ENCODE measurements at places on chromosomes 13 and 19.

GRCh38 chr13:103852036-103852435 lies 785.8 kb upstream of the SLC10A2 start:
- no peak for DNase-seq

DNA sequence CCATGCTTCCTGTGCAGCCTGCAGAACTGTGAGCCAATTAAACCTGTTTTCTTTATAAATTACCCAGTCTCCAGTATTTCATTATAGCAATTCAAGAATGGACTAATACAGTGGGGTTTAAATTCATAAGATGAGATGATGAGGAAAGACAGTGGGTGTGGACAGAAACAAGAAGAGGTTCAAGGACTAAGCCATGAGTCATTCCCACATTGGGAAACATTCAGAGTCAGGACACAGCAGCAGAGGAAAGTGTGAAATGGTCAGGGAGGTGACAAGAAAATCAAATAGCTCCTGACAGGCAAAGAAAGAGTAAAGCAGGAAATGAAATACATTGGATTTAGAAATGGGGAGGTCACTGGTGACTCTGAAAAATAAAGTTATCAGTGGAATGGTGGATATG lies 9.1 kb downstream of the ZNF841 start:
- DNase-seq: no peak

DNA sequence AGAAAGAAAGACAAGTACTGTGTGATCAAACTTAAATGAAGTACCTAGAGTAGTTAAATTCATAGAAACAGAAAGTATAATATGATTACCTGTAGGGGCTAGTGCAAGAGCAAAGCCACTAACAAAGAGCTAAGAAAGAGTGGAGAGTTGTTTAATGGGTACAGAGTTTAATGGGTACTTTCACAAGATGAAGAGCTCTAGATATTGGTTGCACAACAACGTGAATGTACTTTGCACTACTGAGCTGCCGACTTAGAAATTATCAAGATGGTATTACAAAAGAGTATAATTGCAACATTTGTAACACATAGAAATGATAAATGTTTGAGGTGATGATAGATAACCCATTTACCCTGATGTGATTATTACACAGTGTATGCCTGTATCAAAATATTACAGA lies 140.3 kb upstream of the GPC6 start:
- DNase-seq: no peak

- no peak for DNase-seq
These were observed 51.6 kb downstream of the RFX2 start for GRCh38 chr19:6058518-6059201.

- no peak for DNase-seq
These were observed 2202.0 kb downstream of the PCDH9 start for GRCh38 chr13:65028101-65028500.

DNA sequence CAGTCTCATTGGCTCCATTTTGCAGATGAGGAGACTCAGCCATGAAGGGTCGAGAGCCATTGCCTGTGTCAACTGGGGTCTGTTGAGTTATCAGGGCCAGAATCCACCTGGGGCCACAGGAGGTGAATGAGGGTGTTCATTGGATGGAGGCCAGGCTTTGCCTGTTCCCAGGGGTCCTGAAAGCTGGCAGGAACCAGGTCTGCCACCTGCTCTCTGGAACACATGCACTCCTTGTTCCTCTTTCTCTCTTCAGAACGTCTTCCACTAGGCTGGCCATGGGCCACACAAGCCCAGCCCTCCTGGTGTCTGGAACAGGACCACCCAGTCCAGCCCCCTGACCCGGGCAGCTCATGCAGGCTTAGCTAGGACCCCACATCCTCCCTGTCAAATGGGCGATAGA lies 21.1 kb downstream of the PPP1R37 start:
- DNase-seq: no peak

DNA sequence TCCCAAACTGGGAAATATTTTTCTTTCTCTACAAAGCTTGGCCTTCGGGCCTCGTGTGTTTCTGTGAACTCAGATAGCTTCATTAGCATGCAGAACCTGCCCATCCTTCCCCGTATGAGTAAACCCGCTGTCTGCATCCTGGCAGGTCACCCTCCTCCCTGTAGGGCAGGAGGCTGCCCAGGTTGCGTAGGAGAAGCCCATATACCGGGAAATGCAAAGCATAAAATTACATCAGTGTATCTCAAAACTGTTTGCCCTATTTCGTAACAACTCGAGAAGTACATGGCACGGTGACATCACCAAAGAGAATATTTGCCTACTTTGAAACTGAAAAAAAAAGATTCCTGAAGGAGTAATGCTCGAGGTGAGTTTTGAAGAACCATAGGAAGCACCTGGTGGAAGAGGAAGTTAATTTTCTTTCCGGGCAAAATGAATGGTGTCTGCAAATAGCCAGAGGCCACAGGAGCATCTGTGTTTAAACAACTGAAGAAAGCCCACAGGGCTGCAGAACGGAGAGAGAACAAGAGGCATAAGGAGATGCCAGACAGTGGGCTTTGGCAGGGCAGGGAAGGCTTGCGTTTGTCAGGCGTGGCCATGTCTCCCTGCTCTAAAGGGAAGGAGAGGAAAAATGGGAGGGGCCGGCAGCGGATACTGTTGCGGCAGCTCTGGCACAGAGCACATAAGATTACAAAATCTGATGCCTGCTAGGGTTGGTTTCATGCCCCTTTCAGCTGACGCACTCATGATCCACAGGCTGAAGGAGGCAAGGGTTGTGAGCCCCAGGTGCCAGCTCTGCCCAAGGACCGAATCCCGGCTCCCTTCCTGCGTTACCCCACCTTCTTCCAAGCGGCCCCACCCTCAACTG lies 81.4 kb downstream of the IRS2 start:
- no peak for DNase-seq

DNA sequence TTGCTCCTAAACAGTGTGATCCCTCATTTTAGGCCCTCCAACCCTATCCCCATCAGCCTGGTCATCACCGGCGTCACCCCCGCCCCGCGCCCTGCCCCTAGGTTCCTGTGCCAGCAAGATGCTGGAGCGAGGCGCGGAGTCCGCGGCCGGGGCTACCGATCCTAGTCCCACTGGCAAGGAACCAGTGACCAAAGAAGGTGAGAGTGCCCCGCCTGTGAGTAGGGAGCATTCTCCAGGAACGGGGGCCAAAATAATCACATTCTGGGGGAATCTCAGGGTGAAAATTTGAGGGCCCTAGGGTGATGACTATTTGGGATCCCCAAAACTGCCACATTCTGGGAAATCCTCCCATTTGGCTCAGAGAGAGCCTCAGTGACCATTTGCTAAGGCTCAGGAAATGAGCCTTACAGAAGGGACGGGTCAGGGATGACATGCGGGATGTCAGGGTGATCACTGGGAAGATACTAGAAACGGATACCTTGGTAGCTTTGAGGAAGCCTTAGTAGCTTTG lies 1.4 kb downstream of the ZNF575 start:
- DNase-seq: no peak

DNA sequence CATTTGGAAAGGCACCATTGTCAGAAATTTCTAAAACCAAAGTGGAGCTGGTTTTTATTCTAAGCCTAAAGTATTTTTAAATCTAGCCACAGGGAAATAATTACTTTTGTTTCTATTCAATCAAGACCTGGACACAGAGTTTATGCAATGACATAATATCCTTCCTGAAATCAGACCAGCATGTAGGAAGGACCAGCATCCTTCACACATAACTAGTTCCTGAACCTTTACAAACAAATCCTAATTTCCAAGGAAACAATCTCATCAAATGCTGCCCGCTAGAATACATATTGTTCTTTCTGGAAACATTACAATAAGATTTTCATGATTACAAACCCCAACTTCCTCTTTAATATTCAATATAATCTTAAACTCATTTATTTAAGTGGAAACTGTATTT lies 1.5 kb downstream of the STARD13 start:
- DNase-seq: no peak

GRCh38 chr13:113813749-113814434 lies 50.0 kb downstream of the GAS6 start:
- no peak for DNase-seq

DNA sequence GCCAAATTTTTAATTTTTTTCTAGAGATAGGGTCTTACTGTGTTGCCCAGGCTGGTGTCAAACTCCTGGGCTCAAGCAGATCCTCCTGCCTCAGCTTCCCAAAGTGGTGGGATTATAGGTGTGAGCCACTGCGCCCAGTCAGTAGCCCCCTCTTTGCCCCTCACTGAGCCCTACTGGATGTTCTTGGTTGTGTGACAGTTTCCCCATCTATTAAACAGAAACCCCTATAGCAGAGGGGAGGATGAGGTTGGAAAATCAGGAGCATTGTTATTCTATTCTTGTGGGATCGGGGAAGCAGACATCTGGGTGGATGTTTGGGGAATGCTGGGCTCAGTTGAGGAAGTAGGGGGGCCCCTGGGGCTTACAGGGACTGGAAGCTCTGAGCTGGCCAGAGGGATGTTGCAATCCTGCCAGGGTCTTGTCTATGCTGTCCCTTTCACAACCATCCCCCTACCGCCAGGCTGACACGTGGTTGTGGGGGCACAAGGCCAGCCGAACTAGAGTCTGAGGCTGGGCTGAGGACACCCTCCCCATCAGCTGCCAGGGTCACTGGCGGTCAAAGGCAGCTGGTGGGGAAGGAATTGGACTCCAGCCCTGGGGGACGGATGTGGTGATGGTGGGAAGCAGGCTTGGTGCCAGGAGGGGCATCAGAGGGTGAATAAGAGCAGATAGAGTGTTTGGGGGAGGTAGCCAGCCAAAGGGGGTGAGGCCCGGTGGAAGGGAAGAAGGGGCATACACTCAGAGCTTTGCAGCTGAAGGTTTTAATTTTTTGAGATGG lies 10.9 kb downstream of the APOC1 start:
- DNase-seq: no peak

DNA sequence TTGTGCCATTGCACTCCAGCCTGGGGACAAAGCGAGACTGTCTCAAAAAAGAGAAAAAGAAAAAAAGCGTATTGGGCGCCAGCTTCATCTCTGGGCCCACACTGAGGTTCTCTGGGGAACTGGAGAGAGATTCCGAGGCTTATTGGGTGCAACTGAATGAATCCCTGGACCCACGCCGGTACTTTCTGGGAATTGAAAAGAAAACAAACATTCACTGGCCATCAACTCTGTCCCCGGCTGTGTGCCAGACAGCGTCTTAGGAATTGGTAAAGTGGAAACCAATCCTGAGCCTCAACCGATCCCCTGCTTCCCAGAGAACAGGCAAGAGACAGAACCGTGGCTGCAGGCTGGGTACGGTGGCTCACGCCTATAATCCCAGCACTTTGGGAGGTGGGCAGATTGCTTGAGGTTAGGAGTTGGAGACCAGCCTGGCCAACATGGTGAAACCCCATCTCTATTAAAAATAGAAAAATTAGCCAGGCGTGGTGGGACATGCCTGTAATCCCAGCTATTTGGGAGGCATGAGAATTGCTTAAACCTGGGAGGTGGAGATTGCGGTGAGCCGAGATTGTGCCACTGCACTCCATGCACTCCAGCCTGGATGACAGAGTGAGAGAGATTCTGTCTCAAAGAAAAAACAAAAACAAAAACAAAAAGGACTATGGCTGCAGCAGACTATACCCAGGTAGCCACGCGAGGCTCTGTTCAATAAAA lies 8.6 kb downstream of the ANO8 start:
- DNase-seq: no peak

DNA sequence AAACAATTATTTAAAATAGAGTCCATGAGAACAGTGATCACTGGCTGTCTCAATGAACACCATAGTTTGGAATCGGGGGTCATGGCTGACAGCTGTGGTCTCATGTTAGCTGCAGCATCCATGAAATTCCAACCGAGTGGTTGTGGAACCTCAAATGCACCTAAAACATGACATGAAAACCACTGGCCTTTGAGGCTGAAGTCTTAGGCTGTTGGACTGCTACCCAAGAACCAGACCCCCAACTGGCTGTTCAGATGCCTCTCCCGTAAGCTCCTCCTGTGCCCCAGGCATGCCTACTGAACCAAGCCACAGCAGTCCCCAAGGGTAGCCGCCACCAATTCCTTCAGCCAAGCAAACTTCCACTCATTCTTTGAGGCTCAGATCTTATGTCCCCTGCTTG lies 50.5 kb downstream of the ATP7B start:
- no peak for DNase-seq

DNA sequence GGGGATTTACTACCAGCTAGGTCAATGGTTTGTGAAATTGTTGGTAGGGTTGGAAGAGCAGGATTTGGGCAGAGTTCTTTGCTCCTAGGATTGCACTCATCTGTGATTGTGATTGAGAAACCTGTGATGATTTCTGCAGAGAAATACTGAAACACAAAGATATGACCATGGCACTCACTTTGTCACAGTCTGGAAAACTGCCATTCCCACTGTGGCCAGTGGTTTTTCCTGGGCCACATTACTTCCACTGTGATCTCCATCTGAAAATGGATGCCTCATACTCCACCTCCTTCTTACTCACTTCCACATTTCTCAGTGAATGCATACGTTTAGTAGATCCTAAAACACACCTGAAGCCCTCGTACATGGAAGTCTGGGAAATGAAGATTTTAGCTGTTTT lies 593.2 kb downstream of the LMO7 start:
- DNase-seq: no peak

- DNase-seq: no peak
These were observed 63.1 kb downstream of the ZDHHC20 start for GRCh38 chr13:21395953-21396352.

DNA sequence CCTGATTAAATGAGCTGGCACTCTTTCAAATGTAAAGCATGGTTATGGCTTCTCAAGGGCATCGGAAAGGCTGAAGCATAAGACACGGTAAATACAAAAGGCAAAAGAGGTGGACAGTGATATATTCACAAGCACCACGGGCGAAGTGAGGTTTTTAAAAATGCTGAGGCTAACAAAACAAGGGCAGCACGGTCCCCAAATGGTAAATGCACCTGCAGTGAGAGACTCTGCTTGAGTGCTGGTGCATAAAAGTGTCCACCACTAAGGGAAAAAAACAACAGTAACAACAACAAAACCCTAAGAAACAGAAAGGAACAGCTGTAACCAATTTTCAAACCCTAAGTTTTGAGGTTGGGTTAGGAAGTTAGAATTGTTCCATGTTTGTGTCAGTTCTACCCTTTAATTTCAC lies 234.9 kb downstream of the PCDH9 start:
- no peak for DNase-seq

- no peak for DNase-seq
These were observed 435.2 kb upstream of the MIR17HG start for GRCh38 chr13:90912247-90912646.

DNA sequence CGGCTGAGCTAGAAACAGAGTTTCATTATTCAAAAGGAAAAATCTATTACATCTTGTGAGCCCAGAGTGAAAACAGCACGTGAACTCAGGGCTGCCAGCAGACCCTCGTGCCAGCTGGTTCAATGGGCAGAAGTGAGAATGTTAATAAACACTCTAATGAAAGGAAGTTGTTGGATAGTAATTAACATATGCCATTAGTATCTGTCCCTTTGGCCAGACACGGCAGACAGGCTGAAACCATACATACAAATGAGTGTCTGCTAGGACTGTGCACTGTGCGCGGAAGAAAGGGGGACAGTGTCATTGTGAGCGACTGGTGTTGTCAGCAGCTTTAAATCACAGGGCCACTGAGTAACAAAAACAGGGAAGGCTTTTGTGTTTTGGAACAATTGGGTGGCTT lies 121.9 kb upstream of the TSC22D1 start:
- no peak for DNase-seq

DNA sequence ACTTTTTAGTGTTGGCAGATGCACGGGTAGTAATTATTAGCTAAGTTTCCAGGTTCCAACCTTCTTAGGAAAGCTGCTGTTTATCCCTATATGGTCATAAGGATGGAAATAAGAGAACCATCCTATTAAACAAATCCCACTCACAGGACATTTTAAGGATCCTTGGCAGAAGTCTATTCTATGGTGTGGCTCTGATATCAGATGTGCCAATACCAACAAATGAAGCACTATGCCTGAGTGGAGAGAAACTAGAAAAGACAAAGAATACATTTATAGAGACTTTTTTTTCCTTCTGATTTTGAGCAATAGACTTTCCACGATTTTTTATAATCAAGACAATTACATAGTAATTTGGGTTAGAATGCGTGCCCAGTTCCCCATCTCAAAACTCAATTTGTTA lies 12.6 kb downstream of the PCDH17 start:
- no peak for DNase-seq

Data from cortex of kidney (tissue), 1 donor.